ENCODE measurements at places on chromosomes 4 and X.

GRCh38 chr4:12692815-12693214 is 791.3 kb downstream of the RAB28 start:
- DNase-seq: no peak

GRCh38 chr4:98027827-98028226 is 115.4 kb downstream of the STPG2 start:
- no peak for DNase-seq

GRCh38 chr4:141871086-141871770 is 234.8 kb downstream of the IL15 start:
- DNase-seq: no peak

DNA sequence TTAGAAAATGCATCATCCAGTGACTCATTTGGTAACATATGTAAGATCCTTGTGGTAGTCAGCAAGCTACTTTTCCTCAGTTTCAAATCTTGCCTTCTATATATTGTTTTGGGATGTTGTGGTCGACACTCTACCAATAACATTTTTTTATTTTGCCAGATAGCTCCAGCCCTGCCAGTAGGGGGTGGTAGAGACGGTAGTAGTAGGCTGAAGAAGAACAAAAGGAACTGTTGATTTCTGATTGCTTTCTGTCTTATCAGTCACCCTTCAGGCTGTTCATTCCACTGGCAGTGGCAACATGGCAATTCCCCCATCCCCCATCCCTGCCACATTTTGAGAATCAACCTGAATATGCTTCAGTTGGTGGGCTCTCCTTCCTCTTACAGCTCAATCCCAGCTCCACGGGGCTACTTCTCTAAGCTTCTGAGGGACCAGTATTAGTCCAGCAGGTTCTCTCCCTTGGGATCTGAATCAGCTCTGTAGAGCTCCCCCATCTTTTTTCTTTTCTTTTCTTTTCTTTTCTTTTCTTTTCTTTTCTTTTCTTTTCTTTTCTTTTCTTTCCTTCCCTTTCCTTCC is 171.5 kb upstream of the VEGFC start:
- no peak for DNase-seq

GRCh38 chr4:84644087-84644486 is 61.2 kb downstream of the CDS1 start:
- no peak for DNase-seq

DNA sequence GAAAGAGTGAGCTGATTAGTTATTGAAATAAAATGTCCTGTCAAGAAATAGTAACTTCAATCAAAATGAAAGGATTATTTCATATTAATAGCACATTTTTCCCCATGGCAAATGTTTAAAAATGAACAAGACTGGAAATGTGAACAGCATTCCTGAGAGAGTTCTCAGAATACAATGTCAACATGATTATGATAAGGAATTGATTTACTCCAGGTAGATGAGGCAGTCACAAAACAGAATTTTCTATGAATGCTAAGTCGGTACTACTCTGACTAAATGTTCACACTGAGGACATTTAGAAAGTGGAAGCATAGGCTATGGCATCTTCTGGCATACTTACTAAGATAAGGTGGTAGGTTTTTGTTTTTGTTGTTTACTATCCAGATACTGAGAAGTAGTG is 19.4 kb upstream of the GRSF1 start:
- DNase-seq: no peak
